ENCODE measurements at places on chromosomes 7 and 10.
A peak's percentile ranks its signal among the peaks of the same experiment; 100 is the strongest.

- no peak for DNase-seq
These were observed 593 bp upstream of the ADRA2A start for GRCh38 chr10:111076191-111076681.

DNA sequence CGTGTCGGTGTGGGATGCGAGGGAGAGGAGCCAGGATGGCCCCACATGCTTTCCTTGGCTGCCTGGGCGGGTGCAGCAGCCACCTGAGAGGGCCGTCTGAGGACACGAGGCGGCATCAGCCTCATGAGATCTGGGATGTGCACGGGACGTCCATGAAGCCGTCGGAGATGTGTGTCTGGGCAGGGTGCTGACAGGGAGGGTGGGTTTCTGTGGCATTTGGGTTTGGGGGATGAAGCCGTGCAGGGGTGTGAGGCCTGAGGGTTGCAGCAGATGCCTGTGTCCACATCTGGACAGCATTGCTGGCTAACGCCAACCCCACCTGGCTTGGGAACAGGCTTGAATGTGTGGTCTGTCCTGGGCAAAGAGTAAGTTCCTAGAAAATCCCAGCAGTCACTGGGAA, 179.5 kb downstream of the DNAJB6 start:
- no peak for DNase-seq

DNA sequence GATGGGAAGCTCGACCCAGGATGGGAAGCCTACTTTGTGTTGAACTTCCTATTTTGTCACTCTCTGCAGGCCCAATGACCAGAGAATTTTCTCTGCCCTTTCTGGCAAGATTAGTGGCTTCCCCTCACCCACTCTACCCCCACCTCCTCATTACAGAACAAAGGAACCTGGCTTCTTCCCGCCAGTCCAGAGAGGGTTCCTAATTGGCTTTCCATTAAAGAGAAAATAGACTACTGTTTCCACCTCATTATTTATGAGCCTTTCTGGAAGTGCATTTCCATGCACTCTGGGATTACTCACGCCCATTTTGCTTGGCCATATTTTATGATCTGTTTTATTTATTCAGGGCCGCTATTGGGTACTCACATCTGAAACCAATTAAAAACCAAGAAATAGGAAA, 94.9 kb upstream of the TCF7L2 start:
- no peak for DNase-seq

GRCh38 chr10:113207924-113208323, 257.9 kb downstream of the TCF7L2 start:
- DNase-seq: no peak

DNA sequence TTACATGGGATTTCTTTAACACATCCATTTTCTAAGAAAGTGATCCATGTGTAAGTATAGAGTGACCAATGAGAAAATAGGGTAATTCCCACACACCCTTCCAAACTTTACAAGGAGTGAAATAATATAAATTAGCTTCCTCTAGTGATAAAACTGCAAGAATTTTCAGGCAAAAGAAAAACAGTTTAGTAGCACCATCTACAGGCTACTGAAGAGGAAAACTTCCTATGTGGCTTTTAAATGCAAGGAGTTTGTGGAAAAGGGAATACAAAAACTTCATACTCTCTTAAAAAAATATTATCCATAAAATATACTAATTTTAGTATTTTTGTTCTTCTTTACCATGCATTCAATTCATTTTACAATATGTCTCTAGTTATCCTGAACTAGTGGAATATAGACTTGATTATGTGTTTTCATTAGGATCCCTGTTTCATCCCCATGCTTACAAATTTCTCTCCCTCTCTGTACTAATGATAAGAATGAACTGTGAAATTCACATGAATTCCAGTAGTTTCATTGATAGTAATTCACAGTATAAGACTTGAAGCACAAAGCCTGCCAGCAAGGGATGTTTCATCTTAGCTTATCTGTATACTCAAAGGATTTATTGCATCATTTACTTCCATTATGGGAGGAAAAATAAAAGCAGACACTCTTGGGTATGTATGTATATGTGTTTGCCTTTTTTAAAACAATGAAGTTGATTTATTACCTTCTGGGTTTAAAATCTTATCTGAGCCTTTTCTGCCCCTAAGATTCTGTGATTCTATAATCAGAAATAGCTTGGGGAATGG, 442.9 kb downstream of the AUTS2 start:
- peak; percentile 16 for DNase-seq

- DNase-seq: no peak
These were observed 7.2 kb downstream of the STK32C start for GRCh38 chr10:132300582-132300981.

DNA sequence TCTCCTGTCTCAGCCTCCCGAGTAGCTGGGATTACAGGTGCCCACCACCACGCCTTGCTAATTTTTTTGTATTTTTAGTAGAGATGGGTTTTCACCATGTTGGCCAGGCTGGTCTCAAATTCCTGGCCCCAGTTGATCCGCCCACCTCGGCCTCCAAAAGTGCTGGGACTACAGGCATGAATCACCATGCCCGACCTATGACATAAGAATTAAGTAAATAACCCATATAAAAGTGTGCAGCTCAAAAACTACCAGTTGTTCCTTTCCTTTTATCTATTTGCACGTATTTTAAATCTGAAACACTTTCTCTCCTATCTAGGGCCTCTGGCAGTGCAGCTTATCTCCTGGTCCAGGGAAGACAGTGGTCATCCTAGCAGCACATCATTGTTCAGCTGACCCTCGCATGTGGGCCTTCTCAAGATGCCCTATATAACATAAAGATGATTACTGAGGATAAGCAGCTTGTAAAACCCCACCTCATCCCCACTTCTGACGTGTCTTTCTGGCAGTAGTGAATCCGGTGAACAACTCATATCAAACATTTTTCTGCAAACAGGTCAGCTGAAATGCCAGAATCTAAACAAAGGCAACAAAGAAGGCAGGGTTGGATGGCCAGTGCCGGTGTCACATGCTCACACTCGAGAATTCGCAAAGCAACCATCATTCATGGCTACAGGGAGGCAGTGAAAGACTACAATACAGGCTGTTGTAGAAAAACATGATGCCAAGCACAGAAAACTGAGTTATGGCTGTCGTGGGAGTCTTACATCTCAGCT, 36.0 kb upstream of the KCNIP2 start:
- DNase-seq: no peak

DNA sequence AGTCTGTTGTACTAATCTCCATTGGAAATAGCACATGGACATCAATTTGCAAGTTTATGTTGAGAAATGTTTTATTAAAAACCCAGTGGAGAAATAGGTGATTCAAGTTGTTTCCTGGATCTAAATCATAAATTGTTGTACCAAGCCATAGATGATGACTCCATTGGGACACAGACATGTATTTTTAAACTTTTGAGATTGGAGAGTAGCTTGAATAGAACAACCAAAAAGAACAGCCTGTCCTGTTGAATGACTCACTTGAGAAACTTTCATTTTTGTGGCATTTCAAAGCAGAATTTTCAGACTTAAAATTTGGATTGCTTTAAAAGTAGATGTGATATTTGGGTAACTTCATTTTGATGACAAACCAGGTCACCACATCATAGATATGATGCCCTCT, 197.5 kb downstream of the GPAM start:
- no peak for DNase-seq

GRCh38 chr7:6026820-6027311, 4.3 kb upstream of the ANKRD61 start:
- no peak for DNase-seq

GRCh38 chr10:13268841-13269240, 31.0 kb downstream of the PHYH start:
- no peak for DNase-seq

- DNase-seq: no peak
These were observed 3.3 kb upstream of the SEPHS1 start for GRCh38 chr10:13351340-13351915.

DNA sequence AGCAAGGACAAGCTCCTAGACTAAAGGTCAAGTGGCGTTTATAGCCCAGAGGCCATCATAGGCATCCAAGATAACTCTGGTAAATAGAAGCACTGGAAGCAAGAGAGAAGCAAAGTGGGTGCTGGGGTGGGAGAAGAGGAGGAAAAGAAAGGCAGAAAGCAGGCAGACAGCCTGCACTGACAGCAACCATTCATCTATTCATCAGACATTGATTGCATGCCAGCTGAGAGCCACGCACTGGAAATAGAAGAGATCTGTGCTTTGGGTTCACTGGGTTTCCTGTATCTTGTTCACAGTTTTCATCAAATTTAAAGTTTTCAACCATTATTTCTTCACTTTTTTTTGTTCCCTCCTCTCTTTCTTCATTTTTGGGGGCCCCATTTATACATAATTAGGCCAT, 4.7 kb upstream of the SLIT1 start:
- no peak for DNase-seq

DNA sequence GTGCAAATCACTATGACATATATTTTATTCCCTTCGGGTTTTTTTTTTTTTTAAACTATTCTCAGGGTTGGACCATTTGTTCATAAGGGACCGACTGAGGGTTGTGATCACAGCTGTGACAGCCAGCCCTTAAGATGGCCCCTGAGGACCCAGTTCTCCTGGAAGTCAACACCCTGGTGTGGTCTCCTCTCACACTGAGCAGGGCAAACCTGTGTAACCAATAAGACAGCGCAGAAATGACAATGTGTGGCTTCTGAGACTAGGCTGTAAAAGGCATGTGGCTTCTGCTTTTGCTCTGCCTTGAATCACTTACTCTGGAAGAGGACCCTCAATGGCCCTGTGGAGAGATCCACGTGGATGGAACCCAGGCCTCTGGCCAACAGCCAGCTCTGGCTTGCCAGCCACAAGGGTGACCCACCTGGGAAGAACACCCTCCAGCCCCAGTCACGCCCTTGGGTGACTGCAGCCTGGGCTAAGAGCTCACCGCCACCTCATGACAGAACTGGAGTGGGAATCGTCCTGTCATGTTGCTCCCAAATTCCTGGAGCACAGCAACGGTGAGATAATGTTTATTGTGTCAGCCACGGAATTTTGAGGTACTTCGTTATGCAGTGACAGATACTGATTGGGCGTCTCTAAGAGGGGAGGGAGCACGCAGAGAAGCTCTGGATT, 127.1 kb downstream of the CLEC2L start:
- peak; percentile 21 for DNase-seq

GRCh38 chr10:130231251-130231741, 95.1 kb downstream of the GLRX3 start:
- no peak for DNase-seq

GRCh38 chr10:112816033-112816430, 134.0 kb upstream of the TCF7L2 start:
- no peak for DNase-seq

DNA sequence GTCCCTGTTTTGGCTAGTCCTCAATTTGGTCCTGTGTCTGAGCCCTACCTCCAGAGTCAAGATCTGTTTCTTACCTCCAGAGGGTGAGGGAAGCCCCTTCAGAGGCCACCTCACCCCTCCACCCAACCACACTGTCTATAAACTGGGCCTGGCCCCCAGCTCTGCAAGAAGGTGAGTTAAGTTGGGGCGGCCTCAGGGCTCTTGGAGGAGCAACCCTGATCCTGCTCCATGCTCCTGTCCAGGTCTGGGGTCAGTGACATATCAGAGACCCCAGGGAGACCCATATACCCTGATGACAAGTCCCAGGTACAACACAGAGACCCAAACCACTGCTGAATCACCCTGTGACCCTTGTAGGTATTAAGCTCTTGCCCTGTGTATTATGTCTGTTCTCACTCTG, 69.5 kb downstream of the MYL10 start:
- DNase-seq: no peak

Data from kidney glomerular epithelial cell (primary cell).